Stimulated activated CD8-positive, alpha-beta memory T cell treated with anti-CD3 and anti-CD28 coated beads, Interleukin-2, amount 100 ng/mL, for 1 hour (primary cell): ENCODE measurements at places on chromosomes 4 and X.

- no peak for DNase-seq
Observed at GRCh38 chrX:24113181-24113580, 36.3 kb upstream of the ZFX start.

DNA sequence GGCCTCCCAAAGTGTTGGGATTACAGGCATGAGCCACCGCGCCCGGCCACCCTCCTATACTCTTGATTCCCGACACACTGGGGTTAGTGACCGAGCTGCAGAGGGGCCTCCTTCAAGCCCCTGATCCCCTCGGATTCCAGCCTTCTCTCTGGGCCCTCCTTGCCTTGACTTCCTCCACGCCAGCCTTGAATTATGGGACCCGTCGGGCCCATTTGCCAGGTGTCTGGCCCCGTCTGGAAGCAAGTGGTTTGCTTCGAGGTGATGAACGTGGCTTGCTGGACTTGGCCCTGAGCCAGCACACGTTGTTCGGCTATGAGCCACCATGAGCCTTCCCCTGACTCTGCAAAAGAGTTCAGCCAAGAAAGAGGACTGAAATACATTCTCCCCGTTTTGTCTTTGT lies 37.4 kb upstream of the GRPEL1 start:
- DNase-seq: no peak

DNA sequence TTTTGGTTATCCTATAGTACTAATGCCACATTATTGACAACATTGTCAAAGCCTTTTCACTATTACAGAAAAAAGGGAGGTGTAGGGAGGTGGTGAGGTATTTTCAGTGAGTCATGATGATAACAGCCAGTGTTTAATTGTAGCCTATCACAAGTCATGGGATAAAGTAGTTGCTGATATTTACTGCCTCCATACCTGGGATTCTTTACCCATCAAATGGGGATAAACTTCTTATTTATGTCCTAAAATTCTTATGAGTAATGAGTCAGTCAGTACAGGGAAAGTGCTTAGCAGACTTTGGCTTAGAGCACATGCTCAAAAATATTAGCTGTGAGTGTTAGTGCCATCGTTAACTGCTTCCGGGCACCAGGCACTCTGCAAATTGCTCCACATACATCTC lies 25.7 kb downstream of the ADGRG2 start:
- DNase-seq: no peak

DNA sequence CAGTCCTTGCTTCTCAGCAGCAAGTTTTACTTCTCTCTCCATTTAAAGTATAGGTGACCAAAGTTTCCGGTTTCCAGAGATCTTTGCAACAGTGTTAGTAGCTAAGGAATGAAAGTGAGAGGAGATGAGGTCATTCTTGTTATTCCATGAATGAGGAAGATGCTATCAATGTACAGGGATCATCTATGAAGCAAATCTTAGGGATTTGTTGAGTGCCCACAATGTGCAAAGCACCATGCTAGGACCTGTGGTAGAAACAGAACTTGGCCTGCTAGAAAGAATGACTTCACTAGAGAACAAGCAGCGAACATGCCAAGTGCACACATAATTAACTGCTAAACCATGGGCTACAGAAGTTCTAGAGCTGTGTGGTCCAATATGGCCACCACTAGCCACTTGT lies 112.5 kb downstream of the MID1 start:
- DNase-seq: no peak

DNA sequence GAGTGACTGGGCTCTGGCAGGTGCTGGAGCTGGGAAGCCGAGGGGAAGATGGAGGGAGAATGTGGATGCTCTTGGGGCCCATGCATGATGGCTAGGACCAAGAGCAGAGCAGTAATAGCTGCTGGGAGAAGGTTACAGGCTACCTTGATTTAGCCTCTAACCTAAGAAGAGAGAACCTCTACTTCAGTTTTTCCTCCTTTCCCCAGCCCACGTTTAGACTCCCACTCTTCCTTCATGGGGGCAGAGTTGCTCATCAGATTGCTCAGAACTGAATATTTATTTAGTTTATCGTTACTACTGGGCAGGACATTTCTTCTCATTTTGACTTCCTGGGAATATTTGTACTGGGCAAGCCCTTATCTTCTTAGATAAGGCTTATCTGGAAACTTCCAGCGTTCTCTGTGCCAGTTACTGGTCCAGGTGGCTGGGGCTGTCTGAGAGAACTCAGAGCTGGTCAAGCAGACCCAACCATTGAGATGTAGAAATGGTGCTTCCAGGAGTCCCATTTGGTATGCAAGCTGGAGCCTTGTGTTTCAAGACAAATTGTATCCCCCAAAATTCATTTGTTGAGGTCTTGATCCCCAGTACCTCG lies 442.9 kb upstream of the BOD1L1 start:
- DNase-seq: no peak

DNA sequence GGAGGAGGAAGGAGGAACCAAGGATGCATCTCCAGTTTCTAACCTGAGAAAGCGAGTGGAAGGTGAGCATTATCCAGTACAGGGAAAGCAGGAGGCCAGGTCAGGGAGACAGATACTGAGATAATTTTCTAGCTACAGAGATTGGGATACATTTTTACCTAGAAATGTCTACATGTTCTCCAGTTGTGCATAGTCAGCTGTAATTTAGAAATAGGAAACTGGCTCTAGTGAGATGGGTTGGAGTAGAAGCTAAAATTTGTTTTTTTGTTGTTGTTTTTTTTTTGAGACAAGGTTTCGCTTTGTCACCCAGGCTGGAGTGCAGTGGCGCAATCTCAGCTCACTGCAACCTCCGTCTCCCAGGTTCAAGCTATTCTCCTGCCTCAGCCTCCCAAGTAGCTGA lies 71.3 kb downstream of the FNIP2 start:
- DNase-seq: no peak

DNA sequence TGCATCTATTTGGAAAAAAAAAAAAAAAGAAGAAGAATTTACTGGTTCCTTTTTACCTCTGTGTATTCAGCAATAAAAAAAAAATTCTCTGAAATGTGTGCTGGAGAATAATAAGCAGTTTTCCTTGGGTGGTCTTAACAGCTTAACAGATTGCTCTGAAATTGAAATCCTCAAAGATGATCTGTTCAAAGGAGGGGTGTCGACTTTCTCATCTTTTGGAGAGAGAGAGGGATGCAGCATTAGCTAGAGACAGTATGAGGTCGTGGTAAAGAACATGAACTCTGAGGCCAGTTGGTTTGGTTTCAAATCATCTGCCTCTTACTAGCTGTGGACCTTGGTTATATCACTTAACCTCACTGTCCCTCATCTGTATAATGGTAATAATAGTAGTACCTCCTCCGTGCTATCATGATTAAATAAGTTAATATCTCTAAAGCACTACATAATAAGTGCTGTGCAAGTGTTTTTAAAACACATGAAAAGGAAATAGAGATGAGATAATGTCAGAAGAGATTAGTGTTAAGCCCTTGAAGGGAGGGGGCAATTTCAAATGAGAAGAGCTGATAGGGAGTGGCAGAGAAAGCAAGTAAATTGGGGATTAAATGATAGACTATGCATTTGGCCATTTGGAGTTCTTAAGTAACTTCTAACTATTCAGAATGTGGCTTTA lies 109.9 kb upstream of the LIMCH1 start:
- no peak for DNase-seq

DNA sequence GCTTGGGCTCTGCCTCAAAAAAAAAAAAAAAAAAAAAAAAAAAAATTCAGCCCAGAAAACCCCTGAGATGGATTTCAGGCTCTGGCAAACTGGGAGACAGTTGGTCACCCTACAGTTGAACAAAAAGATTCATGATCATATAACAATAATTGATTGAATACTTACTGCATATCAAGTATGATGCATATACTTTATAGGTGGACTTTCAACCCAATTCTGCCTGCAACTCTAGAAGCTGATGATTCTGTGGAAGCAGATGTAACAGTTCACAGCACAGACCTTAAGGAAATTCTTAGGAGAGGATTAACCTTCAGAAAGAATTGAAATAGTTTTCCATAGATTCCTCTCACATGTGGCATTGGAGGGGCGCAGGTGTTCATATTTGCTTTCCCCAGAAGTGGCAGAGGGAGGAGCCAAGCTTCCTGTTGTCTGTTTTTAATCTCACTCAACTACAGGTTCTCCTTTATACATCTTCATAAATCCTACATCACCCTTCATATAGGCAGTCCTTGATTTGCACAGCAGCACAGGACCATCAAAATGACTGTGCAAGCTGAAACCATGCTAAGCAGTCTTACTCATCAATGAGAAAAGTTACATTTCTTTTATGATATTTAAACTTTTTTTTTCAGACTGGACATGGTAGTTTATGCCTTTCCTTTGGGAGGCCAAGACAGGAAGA lies 149.4 kb upstream of the KLF3 start:
- no peak for DNase-seq

GRCh38 chrX:139844884-139845283 lies 88.0 kb downstream of the ATP11C start:
- DNase-seq: no peak

DNA sequence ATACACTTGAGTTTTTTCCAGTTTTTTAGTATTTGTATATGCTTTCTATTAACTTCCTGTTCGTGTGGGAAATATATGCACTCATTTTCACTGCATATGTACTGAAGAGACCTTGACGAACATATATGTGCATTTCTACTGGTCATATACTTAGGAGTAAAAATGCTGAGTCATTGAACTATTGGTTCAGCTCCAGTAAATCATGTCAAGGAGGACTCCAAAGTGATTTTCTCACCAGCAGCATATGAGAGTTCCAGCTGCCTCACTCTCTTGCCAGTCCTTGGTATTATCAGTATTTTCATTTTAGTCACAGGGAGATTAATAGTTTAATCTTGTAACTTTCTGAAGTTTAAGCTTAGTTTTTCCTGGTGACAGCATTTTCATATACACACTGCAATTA lies 2750.2 kb downstream of the ARAP2 start:
- DNase-seq: no peak

DNA sequence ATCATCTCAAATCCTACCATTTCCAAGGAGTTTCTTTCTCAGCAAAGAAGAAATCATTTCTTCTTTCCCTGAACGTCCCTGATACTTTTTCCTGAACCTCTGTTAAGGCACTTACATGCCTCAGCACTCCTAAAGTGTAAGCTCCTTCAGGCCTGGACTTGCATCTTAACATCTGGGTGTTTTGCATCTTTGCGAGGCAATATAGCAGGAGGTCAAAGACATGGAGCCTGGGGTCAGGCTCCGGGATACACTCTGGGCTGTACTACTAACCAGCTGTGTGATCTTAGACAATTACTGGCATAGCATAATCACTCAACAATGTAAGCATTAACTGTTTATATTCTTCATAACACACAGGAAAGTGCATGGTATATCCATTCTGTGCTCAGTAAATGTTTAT lies 275.5 kb upstream of the BOD1L1 start:
- no peak for DNase-seq

- DNase-seq: no peak
Observed at GRCh38 chr4:46417848-46418247, 27.9 kb upstream of the GABRA2 start.

GRCh38 chr4:119733431-119733830 lies 104.8 kb upstream of the PDE5A start:
- DNase-seq: no peak

GRCh38 chr4:118033148-118034052 lies 886 bp upstream of the NDST3 start:
- no peak for DNase-seq

DNA sequence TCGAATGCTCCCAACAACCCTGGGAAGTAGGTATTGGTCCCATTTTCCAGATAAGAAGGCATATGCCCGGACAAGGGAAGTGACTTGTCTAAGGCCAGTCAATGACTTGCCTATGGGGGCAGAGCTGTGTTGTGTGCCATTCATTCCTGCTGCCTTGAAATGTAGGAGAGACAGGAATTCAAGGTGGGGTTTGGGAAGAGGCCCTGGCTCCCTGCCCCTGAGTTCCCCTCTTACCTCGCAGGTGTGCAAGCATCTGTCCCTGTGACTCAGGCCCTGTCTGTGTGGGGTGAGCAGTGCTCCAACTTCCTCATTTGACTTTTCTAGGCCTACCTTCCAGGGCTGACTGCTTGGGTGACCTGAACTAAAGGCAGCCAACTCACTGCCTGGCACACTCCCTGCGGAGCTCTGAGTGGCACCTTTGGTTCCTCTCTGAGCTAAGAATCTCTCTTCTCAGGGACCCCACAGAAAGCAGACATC lies 5.1 kb downstream of the EFNB1 start:
- no peak for DNase-seq

GRCh38 chr4:38710053-38710452 lies 46.1 kb downstream of the KLF3 start:
- DNase-seq: no peak
